ENCODE measurements at places on chromosomes 16 and 17.

- DNase-seq: no peak
Measured at GRCh38 chr17:45155029-45155428, 6.6 kb upstream of the HEXIM2 start.

- no peak for DNase-seq
Measured at GRCh38 chr16:3121851-3122467, 9.6 kb downstream of the ZNF205 start.

- no peak for DNase-seq
Measured at GRCh38 chr17:34360601-34361270, 2.3 kb downstream of the CCL1 start.

- DNase-seq: no peak
Measured at GRCh38 chr17:31495022-31495885, 103.8 kb downstream of the RAB11FIP4 start.

GRCh38 chr16:56320056-56320455 is 105.3 kb downstream of the AMFR start:
- no peak for DNase-seq

DNA sequence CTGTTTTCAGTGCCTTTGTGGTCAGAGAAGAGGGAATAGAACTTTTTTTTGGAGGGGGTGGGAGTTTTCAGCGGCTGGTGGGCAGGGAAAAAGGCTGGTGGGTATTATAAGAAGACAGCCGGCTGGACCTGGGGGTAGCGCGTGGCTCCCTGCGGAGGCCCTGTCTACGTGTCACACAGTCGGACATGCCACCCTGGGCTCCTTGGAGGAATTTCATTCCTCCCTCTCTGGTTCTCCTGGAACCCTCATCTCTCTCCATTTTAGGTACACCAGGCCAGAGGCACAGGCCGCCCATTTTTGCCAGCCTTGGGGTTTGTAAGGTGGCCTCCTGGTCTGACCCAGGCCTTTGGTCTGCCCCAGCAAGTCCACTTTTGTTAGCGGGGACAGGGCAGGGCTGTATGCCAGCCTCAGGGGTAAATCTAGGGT is 908 bp downstream of the FKBP10 start:
- DNase-seq: no peak

DNA sequence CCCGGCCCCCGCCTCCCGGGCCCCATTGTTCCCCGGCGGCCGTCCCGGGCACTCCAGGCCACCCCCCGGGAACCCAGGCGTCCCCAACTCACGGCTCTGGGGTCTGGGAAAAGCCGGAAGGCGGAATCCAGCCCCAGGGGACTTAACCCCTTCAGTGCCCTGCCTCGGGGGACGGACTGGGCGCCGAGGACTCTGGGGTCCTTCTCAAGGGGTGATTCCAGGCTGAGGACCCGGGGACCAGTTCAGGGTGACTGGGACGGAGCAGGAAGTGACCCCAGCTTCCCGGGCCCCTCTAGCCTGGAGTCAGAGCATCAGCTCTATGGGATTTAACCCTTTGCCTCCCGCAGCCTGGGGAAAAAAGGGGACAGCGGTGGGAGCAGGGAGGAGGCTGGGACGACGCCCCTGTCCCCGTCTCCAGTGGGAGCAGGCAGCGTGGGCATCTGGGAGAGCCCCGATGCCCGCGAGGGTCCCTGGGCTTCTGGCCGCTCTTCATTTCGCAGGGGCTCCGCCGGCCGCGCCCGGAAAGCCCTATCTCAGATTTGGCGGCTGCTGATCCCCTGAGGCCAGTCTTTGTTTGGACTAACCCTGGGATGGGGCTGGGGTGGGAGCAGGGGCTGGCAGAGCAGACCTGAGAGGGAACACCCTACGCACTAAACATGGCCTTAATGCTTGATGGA is at the start of gene ZNF629:
ZNF629 (minus strand) TSS at position 270 of the 677 bp plus-strand sequence. CDS start 2,723 bp downstream, outside the sequence.
- peak; percentile 41 for DNase-seq

- DNase-seq: no peak
Measured at GRCh38 chr17:2804912-2805311, 8.7 kb downstream of the RAP1GAP2 start.

DNA sequence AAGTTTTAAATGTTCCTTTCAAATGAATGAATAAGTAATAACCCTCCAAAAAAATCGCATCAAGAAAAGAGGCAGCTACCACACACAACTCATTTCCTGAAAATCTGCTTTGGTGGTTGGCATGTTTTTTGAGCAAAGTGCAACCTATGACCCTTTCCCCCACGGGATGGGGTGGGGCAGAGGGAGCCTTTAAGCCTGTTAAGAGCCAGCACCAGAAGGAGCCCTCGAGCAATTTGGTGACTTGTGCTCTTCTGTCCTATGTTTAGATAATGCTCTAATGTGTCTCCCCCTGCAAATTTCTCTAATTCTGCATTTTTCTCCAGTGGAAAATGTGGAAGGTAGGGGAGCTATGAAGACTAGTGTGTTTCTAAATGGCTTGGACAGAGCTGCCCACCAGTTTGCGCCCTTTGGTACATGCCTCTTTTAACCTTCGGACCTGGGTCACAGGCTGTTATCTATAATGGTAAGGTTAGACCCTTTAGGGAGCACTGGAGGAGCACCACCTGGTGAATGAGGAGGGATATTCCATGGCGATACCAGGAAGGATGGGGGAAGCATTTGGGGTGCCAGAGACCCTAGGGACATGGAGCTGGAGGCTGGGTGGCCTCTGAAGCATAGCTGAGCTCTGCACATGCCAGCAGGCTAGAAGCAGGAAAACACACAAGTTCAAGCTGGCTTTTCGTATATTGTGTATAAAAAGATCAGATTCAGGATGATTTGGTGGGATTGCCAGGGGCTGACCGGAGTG is 1.6 kb downstream of the PYCARD start:
- DNase-seq: peak; percentile 61

- DNase-seq: no peak
Measured at GRCh38 chr17:73091770-73092522, 542 bp downstream of the SLC39A11 start.

DNA sequence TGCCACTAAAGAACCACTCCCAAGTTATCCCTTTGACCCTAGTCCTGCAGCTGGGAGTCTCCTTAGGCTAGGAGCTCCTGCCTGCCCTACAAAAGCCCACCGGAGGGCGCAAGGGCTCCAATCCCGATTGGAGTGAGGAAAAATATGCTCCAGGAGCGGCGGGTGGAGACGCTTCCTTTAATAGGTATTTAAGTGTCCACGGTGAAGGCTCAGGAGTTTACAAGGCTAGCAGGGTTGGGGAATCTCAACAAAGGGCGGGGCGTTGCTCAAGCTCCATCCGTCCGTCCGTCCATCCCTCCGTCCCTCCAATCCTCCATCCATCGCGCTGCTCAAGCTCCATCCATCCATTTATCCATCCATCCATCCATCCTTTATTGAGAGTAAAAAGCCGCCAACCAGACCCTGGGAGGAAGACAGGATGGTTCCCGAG is 556 bp upstream of the SPNS1 start:
- DNase-seq: peak; percentile 31

- DNase-seq: no peak
Measured at GRCh38 chr16:75138636-75139035, 9.7 kb upstream of the ZFP1 start.

DNA sequence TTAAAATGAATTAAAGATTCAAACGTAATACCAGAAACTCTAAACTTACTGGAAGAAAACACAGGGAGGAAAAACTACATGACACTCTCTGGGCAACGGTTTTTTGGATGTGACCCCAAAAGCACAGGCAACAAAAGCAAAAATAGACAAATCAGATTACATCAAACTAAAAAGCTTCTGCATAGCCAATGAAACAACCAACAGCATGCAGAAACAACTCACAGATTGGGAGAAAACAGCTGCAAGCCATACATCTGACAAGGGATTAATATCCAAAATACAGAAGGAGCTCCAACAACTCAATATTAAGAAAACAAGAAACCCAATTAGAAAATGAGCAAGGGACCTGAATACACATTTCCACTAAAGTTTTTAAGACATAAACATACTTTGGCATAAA is 69.2 kb upstream of the ALOX12 start:
- no peak for DNase-seq

DNA sequence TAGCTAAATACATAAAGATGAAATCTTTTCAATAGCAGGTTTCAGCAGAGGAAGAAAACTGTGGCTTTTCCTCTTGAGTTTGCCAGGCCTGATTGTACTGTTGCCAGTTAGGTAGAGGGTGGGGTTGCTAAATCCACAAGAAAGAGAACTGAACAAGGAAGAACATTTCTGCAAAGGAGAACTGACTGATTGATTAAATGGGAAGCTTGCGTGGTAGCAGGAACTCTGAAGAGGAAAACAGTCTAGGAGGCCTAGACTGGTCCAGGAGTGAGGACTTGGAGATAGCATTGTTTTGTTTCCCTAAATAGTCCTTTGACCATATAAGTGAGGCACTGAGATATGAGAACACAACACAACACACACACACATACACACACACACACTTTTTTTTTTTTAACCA is 18.8 kb downstream of the LRRC36 start:
- DNase-seq: no peak

GRCh38 chr17:72034000-72034399 is 86.8 kb upstream of the SOX9 start:
- no peak for DNase-seq

- no peak for DNase-seq
Measured at GRCh38 chr17:60327134-60327900, 64.6 kb downstream of the USP32 start.
